Kidney glomerular epithelial cell (primary cell): ENCODE measurements at places on chromosomes 3 and 15.

DNA sequence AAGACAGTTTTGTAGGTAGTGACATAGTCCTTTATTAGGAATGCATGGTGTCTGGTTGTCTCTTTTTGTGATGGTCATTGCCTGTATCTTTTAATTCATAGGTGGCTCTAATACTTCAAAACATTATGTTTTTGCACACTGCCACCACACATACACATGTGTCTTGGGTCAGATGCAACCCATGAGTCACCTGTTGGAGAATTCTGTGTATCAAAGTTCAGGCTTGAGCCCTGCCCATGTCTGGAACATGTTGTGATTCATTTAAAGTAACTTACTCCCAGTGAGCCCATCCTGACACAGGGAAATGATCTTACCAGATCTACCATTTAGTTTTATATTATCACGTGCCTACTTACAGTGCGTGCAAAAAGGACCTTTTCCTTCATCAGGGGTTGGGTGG is 142.7 kb downstream of the GHSR start:
- DNase-seq: peak; percentile 12

GRCh38 chr3:72312339-72312738 is 527.4 kb upstream of the PROK2 start:
- DNase-seq: no peak

- DNase-seq: peak; percentile 74
Measured at GRCh38 chr3:112560721-112561483, 860 bp downstream of the ATG3 start.

DNA sequence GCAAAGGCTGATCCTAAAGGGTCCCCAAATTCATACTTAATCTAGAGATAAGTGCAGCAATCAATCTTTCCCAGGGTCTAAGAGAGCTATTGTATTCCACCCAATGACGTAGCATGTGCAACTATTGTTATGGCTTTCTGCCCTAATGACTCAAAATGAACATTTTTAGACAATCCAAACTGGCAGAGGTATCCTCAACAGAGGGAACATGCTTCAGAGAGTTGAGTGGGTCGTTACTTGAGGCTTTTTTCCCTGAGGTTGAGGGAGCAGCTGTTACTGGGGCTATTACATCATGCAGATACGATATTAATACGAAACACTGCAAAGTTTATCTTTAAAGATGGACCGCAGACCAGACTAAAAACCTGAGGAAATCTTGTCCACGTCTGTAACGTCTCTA is 278.3 kb upstream of the WNT5A start:
- DNase-seq: no peak

GRCh38 chr3:56771376-56771775 is 30.4 kb downstream of the ARHGEF3 start:
- no peak for DNase-seq

DNA sequence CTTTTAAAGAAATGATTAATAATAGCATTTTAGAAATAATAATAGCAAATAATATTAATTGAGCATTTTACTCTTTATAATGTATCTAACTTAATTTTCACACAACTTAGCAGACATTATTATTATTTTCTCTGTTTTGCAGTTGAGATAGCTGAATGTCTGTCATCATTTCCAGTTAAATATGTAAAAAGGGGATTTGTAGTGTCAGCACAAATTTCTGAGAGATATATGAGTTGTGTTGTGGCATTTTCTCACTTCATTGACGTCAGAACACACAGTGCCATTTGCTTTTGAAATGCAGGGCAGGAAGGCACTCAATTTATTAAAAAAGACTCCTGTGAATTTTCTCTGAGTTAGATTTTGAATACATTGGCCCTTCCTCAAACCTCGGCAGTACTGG is 111.0 kb downstream of the GRM7 start:
- no peak for DNase-seq

DNA sequence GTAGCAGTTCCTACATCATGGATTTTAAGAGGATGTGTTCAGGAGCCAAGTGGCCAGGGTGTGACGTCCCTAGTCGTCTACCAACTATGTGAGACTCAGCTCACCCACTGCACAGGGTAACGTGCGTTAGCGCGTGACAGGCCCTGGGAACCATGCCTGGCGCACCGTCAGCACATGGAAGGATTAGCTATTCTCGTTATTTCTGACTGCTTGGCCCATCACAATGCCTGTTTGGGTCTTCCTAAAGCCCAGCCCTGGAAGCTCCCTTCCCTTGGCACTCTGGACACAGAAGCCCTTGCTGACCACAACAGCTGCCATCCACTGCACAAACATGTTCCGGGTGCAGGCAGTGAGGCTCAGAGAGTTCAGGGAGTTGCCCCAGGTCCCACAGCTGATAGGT is 91.0 kb upstream of the RPL32 start:
- no peak for DNase-seq

DNA sequence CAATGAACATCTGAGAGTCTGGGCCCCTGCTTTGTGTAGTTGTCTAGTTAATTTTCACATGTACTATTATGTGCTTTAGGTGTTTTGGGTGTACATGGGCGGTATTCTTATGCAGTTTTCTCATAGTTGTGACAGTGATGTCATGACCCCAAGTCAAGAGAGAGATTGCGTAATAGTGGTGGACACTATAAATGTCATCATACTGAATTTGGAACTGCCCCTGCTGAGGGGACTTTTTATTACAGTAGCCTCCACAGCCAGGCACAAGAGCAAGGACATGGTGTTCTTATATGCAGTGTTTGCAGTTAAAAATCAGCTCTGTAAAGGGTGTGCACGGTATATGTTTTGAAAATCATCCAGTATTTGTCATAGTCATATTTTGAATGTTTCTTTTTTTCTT is 29.5 kb downstream of the ABHD2 start:
- no peak for DNase-seq

DNA sequence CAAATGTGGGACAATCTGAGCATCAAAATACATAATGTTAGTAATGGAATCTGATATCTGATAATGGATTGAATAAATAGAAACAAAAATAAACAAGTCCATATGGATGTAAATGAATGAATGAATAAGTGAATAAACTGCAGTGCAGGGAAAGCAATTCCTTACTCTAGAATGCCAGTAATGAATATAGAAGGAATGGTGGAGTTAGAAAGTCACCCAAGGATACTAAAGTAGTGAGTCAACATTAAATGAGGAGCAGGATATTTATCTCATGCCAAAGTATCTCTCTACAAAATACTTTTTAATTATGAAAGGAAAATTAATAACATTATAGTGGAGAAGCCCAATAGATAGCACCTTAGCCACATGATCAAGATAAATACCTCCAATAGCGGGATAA is 300.3 kb downstream of the FEZF2 start:
- no peak for DNase-seq

DNA sequence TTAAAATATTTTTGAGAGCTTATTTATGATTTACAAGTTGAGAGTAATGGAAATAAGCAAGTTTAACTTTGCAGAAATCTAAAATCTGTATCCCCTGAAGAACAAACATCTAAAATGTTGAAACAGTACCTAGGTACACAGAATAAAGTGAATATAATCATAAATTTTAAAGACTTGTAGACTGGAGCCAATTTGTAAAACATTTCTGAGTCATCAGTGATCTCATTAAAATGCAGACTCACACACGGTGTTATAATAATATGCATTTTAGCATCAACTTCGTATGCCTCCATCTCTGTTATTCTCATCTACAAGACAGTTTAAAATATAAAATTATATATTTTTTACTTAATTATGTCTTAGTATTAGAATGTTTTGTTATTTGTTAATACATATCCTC is 399.5 kb upstream of the GOLIM4 start:
- DNase-seq: no peak

- DNase-seq: no peak
Measured at GRCh38 chr3:130462089-130462488, 54.9 kb upstream of the COL6A6 start.

DNA sequence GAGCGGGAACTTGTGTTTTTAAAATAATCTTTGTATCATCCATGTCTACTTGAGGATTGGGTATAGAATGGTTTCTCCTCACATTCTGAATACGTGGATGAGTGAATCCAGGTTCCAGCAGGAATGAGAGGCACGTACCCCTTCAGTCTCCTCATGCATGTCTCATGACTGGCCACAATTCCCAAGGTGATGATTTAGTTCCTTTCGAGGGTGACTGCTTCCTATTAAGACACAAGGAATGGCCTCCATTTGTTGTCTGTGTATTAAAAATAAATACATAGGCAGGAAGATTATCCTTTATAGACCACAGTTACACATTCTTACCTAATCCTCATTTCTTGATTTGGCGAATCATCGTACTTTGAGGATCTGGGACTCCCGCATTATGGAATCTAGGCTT is 217.0 kb upstream of the LRIG1 start:
- no peak for DNase-seq

DNA sequence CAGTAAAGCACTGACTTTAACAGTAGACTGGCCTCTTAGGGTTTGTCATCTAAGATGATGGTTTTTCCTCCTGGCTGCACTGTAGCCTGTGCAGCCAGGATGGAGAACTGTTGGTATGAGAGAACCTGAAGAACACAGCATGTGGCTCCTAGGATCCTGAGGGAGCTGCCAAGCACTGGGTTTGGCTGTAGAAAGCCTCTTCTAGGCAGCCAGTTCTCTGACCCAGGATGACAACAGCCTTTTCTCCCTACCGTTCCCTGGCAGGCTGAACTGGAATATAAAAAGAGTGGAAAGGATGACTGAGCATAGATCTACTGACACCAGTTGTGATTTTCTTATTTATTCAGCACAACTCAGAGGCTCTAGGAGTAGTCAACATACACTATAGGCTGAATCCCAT is 34.3 kb upstream of the MANF start:
- DNase-seq: no peak

- DNase-seq: no peak
Measured at GRCh38 chr3:58668247-58668646, 1.7 kb upstream of the FAM3D start.

DNA sequence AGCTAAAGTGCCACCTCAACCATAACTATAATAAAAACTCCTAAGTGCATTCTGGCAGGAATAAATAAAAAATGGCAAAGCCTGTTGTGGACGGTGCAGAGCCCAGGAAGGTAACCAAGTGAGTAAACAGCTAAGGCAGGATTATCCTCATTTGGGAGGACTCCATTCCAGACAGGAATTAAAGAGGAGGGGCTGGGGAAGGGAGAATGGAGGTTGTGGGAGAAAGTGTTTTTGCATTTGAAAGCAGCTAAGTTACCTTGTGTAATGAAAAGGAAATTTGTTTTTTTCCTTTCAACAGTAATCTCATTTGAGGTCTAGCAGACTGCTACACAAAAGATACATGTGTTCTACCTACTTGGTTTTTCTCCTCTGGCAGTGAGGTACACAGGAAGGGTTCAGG is 248.5 kb downstream of the TIGIT start:
- no peak for DNase-seq

- DNase-seq: no peak
Measured at GRCh38 chr15:52730173-52730572, 51.0 kb upstream of the ATOSA start.

- DNase-seq: no peak
Measured at GRCh38 chr3:48430708-48431101, 819 bp upstream of the PLXNB1 start.

GRCh38 chr15:75065467-75065850 is 42.1 kb downstream of the PPCDC start:
- peak; percentile 19 for DNase-seq

GRCh38 chr3:22621205-22621809 is 581.8 kb upstream of the UBE2E2 start:
- no peak for DNase-seq

- DNase-seq: peak; percentile 64
Measured at GRCh38 chr3:138688871-138689299, 80.3 kb downstream of the FAIM start.

DNA sequence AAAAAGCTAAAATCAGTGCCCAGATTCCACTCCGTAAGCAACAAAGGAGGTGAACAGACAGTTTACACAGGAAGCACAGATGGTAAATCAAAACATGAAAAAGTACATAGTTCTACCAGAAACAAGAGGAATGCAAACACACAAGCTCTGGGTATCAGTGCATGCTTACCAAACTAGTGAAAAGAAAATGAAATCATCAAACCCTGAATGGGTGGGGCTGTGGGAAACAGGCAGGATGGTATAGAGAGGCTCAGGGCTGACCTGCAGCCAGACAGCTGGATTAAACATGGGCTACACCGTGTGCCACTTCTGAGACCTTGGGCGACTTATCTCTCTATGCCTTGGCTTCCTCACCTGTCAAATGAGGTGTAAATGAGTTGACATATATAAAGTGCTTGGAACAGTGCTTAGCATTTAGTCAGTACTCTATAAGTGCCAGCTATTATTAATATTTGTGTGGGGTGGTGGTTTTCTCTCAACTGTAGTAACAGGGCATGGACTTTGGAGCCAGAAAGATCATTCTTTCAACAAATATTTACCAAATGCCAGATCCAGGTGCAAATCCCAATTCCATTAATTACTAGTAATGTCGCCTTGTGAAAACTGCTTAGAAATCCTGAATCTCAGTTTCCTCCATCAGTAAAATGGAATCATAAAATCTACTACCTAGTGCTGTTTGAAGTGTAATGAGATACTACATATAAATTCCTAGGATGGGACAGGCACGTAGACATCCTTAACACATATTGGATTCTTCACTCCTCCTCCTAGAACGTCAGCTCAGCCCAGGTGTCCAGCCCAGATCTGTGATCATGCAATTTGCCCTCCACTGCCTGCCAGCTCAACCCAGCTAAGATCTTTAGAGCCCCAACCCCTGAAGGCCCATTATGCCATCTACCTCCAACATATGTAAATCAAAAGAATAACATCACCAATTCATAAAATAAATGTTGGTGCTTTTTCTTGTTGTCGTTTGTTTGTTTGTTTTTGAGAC is 55.5 kb upstream of the SMAD3 start:
- no peak for DNase-seq

DNA sequence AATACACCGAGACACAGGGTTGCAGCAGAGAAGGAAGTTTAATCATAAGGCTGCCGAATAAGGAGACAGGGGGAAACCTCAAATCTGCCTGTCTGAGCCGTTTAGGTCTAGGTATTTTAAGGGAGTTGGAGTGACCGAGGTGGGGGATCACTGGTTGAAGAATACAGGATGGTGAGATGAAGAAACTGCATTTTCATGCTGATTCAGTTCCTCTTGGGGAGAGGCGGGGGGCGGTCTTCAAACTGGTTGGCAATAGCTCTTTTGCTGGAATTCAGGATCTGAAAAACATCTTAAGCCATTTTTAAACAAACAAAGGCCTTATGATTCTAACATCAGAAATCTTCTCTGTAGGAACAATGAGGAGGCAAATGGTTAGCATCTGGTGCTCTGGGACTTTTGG is 699.5 kb upstream of the CFAP20DC start:
- DNase-seq: no peak
